ENCODE measurements at places on chromosomes 7 and 10. TPM values are rescaled to one million over a fixed set of nuclear protein-coding genes. Genes with fewer than 3 reads are reported as not detected.

GIMAP1 gene
- not detected for total RNA-seq

ALOX5 gene
- total RNA-seq: not detected

C10orf53 gene
- not detected for total RNA-seq

CADPS2 gene
- 14.6 TPM for total RNA-seq

FKBP6 gene
- total RNA-seq: not detected

ERCC6 gene
- 15.9 TPM for total RNA-seq

BAMBI gene
- total RNA-seq: 65.3 TPM

C10orf95 gene
- 0.34 TPM for total RNA-seq

GPC2 gene
- 0.72 TPM for total RNA-seq

SFRP4 gene
- not detected for total RNA-seq

SPDYE6 gene
- total RNA-seq: not detected

HOXA4 gene
- total RNA-seq: 2.9 TPM

BMPER gene
- 0.37 TPM for total RNA-seq

ANKRD61 gene
- total RNA-seq: 0.19 TPM

FXYD4 gene
- total RNA-seq: not detected

SUN3 gene
- total RNA-seq: 1.2 TPM

Data from A375 (cell line).